ENCODE measurements at places on chromosomes 2 and 18.

GRCh38 chr2:157800838-157801495, 75.2 kb downstream of the ACVR1 start:
- no peak for DNase-seq

DNA sequence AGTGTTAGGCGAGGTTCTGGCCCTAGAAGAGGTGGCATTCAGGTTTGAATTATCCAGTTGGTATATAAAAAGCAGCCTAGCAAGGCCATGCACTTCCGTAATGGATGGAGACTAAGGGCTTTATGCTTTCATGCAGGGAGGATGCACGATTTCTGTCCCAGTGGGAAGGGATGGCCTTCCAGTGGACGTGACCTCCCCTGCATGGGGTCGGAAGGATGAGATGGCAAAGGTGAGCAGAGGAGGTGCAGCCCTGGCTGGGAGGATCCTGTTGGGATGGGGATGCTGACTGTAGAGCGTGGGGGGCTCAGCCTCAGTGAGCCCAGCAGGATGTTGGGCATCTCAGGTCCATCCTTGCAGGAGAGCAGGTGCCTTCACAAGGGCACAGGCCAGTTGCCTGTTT, 4.8 kb downstream of the ASB18 start:
- DNase-seq, result no peak

DNA sequence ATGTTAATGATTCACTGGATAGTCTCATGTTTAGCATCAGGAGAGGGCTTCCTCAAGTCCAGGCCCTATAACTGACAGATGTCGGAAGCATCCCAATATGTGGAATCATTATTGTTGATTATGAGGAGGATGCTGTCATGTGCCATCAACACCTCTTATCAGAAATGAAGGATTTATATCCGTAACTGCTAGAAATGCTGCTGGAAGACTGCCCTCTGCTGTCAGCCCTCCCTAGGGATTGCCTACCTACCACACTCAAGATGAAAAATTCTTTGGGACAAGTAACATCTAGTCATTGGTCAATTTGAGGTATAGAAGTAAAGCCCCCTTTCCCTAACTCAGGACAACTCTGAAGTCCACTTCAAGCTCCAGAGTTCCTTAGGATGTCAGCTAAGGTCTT, 1166.5 kb upstream of the NXPH2 start:
- DNase-seq, result no peak

- DNase-seq, result no peak
These were observed 52.9 kb upstream of the LINC00305 start for GRCh38 chr18:64201781-64202180.

DNA sequence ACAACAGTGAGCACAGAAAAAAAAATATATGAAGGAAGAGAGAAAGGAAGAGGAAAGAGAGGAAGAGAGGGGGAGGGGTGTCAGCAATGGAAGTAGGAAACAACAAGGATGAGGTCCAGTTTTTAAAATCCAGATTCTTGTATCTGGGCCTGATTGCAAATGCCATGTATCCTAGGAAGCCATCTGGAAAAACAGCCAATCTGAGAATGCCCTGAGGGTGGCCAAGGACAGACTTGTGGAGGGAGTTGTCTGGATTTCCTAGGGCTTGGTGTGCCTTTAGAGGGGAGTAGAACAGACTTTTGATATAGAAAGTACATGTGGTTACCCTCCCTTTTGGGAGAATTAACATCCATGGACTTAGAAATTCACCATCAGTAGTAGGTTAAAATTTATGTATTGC, 47.1 kb downstream of the PRKCE start:
- no peak for DNase-seq

DNA sequence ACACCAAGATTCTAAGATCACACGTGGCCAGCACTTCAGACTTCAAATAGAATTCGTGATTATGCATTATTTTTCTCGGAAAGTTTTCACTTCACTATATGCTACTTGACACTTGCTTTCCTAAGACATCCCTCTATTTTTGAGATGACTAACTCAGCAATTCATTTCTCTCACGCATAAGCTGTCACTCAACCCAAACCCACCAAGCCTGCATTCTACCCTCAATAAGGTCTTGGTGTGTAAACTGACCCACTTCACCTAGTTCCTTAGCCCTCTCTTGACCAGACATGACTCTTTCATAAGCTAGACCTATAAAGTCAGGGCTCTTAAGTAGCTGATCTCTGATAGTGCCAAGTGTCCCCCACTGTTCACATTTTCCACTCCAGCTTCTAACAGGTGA, 11.7 kb downstream of the CKAP2L start:
- DNase-seq, result no peak

GRCh38 chr2:236830926-236831325, 254.8 kb upstream of the COPS8 start:
- DNase-seq, result no peak

DNA sequence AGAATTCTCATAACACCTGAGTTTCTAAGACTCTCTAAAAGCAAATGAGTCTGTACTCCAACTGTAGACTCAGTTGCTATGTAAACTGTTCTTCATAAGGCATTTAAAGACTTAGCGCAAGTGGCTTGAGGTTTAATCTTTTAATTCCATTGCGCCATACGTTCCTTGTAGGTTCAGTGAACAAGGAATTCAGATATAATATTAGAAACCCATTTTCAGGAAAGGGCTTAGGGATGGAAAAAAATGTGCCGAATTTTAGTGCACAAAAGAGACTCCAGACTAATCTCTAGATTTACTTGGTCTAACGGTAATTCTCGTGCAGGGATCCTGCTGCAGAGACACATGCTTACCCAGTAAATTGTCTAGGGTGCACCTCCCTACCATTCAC, 268.9 kb upstream of the TANK start:
- DNase-seq, result no peak
